Stimulated activated naive CD4-positive, alpha-beta T cell (primary cell): ENCODE measurements at places on chromosomes 1 and 21.

DNA sequence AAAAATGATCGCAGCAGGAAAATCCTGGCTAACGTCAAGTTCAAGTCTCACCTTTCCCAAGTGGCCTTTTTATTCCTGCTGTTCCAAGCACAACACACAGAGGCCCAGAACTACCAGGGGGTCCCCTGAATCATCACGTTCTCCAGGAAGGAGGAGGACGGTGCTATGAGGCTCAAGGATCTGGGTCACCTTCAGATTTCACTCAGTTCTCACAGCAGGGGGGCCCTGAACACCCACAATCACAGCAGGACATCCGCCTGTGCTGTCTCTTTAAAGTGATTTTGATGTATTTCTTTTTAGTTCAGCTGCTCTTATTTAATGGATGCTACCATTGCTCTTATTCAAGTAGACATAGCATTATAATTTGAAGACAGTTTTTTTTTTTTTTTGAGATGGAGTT, 173.4 kb downstream of the HUNK start:
- no peak for DNase-seq

- no peak for DNase-seq
Observed at GRCh38 chr1:59125154-59125553, 171.7 kb upstream of the FGGY start.

- DNase-seq, result no peak
Observed at GRCh38 chr1:14654554-14654953, 56.1 kb downstream of the KAZN start.

GRCh38 chr1:177077006-177077405, 87.5 kb downstream of the ASTN1 start:
- no peak for DNase-seq

DNA sequence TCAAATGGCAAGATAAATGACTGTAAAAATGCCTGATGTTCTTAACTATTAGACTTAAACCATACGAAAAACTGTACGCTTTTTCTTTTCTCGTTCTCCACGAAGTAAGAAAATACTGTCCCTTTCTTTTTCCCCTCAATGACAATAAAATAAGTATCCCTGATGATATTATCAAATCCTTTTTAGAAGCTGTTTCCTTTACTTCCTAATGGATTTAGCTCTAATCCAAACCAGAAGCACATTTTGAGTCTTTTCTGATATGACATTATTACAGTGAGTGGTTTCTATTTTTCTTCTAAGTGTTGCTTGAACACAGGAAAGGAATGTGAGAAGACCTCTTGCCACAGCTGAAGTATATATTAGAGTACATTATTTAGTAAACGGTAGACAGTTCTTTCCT, 32.4 kb downstream of the DNM3 start:
- DNase-seq, result no peak

DNA sequence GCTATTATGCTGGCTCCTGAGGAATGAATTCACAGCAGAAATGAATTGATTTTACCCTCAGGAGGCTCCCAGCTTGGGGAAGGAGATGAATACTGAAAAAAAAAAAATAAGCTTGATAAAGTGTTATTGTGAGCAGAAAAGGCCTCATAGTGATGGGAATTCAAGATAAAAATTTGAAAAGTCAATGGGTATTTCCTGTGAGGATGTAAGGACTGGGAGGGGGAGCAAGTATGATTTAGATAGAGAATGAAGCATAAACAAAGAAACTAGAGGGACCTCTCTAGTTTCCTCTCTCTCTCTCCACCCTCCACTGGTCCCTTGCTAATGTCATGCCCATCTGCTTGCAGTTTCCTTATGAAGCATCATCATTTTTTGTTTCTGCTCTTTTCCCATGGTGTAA, 439.0 kb upstream of the PLXNA2 start:
- DNase-seq, result no peak

- DNase-seq, result no peak
Observed at GRCh38 chr1:10904396-10905358, 107.8 kb upstream of the TARDBP start.

- DNase-seq, result no peak
Observed at GRCh38 chr1:62841587-62842169, 57.7 kb downstream of the ATG4C start.

- no peak for DNase-seq
Observed at GRCh38 chr1:22814176-22815042, 103.8 kb downstream of the EPHB2 start.

DNA sequence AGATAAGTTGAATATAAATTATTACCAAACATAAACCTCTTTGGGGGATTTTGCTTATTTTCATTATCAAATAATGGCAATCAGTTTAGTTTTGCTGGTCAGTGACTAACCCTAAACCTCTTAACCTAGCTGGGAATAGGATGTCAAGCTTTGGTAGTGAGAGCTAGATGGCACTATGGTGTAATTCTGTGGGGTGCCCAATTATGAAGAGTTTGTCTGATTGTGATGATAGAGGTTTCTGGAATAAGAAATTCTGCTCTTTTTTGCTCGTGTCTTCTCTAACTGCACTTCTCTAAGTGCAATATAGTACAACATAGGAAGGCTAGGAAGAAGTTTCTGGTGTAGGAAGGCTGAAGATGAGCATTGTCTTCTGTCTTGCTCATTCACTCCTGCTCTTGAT, 59.8 kb downstream of the XCL1 start:
- DNase-seq, result no peak

GRCh38 chr1:81299892-81300291, 500.8 kb upstream of the ADGRL2 start:
- no peak for DNase-seq

- DNase-seq, result no peak
Observed at GRCh38 chr1:29732453-29732852, 496.1 kb downstream of the PTPRU start.

- DNase-seq, result no peak
Observed at GRCh38 chr1:206678490-206678889, 6.2 kb upstream of the MAPKAPK2 start.

GRCh38 chr1:230139741-230140140, 72.7 kb downstream of the GALNT2 start:
- DNase-seq, result no peak

DNA sequence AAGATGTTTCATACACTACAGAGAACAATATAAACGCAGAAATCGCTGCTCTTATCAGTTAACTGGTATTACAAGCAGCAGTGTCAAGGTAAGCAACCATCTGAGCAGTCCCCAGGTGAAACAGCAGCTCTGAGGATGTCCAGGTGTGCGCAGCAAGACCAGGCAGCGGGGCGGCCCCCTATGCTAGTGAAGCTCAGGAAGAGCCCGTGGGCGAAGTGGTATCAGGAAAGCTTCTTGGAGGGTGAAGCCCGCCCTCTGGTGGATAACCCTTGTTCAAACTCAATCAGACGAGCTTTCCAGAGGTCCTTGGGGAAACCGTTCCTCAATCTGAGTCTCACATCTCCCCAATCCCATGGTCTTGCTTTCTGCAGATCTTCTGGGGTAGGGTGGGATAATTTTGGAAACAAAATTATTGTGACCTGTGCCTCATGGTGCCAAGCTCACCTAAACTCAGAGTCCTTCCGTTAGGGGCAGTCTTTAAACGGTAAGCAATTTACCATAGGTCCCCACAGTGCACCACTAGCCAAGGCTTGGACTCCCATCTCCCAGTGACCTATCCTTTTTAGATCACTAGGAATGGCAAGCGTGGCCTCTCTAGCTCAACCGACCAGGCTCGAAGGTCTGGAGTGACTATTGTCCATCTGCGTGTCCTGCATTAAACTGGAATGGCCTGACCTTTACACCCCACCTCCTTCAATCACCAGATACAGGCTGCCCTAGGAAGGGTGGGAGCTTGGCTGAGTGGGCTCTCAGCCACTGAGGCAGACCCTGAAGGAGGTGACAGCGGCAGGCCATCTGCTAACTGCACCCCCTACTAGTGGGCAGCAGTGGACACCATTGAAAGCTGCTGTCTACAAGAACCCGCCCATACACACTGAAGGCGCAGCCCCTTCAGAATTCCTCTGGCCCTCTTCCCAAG, 13.6 kb upstream of the FAM110D start:
- DNase-seq, result peak; percentile 54

DNA sequence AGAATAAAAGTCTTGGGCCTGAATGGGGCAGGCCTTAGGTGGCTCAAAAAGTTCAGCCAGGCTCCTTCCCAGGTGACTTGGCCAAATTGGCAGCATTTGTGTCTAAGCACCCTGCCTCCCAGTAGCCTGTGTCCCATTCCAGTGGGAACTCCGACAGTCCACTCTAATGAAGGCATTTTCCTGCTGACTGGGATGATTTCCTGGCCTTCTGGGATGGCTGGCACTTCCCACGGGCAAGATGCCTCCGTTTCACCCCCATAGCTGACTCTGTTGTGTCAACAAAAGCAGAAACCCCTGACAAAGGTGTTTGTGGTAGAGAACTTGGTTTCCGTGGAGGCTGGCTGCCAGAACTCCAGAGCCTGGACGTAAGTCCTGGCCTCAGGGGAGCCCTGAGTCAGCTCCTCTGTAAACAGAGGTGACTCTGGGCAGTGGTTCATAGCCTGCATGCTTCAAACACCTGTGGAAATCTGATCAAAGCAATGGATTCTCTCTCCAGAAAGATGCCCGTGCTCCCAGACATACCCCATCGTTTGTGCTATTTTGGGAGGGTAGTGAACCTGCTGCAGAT, 36.6 kb downstream of the WNT3A start:
- no peak for DNase-seq

- no peak for DNase-seq
Observed at GRCh38 chr21:25424634-25425033, 182.6 kb downstream of the MRPL39 start.

GRCh38 chr1:158087320-158087927, 93.3 kb upstream of the CD1D start:
- no peak for DNase-seq

DNA sequence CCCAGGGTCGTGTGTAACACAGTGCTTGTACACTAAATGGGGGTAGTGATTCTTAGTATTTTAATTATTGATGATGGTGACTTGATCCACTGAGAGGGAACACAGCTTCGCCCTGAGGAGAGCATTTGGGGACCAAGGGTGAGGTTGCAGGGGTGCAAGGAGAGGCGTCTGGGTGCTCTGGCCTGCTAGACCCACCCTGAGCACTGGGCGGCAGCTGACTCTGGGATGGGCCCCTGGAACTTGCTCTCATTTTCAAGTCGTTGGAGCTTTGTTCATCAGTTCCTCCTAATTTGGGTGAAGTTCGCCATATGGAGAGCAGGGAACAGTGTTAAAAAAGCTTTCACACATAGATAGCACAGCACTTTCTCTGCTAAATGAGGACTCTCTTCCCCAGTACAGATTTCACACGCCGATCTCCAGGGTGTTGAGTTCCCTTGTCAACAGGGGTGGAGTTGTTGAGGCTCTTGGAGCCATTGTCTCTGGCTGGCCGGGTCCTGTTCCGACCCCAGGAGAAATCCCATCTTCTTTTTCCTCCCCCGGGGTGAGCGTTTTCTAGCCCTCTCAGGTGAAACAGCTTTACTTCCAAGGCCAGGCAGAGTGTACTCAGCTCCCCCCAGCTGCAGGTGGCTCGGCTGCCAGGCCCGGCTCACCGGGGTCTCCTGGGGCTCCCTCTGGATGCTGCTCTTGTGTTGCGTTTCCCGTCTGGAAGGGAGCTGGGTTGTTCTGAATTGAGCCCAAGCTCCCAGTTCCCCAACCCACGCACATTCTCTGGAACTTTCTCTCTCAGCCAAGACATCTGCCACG, 367.4 kb downstream of the RPS6KC1 start:
- DNase-seq, result no peak

GRCh38 chr1:173403996-173404395, 73.1 kb upstream of the PRDX6 start:
- DNase-seq, result no peak

GRCh38 chr1:158864595-158864994, 33.4 kb downstream of the MNDA start:
- DNase-seq, result no peak

- no peak for DNase-seq
Observed at GRCh38 chr1:14970115-14970798, 183.3 kb upstream of the TMEM51 start.

- DNase-seq, result no peak
Observed at GRCh38 chr1:54272134-54272533, 72.2 kb downstream of the MRPL37 start.

DNA sequence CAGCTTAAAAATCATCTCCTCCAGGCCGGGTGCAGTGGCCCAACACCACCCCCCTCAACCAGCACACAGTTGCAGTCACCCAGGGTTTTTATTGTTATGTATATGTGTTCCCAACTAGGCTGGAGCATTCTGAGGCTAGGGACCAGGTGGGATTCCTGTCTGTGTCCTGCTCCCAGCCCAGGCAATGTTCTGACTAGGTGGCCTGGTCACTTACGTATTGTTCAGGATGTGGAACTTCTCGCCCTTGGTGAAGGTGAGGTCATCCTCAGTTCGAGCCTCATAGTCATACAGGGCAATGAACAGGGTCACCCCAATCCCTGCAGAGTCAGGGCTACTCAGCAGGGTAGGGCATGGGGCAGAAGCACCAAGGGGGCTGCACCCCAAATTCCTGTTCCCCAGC, 12.2 kb downstream of the FGR start:
- DNase-seq, result no peak

DNA sequence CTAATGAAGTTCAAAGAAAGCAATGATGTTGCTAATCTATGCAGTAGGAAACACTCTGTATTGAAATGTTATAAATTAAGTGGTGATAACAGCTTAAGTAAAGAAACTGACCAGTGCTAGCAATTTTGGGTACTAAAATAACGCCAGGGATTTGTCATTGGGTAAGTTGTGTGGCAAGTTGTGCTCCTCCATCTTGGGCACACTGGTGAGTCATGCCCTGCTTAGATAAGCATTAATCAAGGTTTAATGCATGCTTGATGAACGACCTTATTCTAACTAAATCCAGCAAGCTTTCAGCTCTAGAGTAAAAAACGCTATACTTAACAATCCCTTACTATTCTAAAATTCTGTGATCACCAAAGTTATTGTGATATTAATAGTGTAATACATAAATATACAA, 25.2 kb downstream of the VAMP4 start:
- no peak for DNase-seq

DNA sequence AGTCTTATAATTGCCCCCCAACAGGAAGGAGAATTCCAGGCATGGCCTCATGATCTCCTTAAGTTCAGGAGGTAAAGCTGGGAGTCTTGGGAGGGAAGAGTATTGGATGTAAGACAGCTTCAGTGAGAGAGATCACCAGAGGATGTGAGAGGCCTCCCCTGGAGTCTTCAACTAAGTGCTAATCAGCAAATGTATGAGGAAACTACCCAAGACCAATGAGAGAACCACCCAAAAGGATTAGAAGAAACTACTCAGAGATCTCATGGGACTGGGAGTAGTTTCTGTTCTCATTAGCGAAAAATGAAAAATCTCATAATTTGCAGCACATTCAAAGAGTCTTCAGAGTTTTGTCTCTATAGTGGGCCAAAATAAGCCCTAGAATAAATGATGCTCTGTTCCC, 36.6 kb upstream of the WNT2B start:
- no peak for DNase-seq

DNA sequence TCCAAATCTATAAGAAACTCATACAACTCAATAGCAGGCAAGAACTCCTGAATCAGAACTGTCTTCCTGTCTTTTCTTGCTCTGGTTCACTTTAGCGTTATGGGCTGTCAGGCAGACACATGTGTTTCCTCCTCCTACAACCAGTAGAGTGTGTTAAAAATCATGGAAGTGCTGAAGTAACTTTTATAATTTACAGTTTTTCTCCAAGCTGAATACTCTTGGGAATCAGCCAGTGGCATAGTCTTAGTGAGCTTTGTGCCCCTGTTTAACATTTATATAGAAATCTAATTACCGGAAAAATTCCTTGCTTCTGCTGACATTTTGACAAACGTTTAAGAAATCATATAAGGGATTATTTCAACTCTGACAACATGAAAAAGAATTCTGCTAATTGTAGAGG, 113.1 kb upstream of the RGS18 start:
- no peak for DNase-seq

GRCh38 chr21:31338908-31339368, 5.1 kb downstream of the TIAM1 start:
- DNase-seq, result no peak

- no peak for DNase-seq
Observed at GRCh38 chr1:164470996-164471395, 88.0 kb upstream of the PBX1 start.
